ENCODE measurements at places on chromosomes 4 and X.

GRCh38 chr4:72971572-72971971, 97.9 kb downstream of the COX18 start:
- no peak for DNase-seq

DNA sequence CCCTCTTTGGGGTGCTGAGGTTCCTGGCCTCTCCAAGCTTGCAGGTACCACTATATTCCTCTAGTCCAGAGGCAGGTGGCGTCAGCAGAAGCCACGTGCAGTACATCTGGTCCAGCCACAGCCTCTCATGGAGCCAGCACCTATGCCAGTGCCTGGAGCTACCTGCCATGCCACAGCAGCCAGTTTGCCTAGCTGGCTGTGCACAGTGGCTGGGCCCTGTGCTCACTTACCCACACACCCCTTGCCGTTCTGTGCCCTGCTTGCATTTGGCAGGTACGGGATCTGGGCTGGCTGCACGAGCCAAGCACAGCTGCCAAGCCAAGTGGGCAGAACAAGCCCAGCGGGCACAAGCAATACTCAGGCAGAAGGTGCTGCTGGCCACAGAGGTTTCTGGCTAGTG, 601.1 kb downstream of the EPHA5 start:
- no peak for DNase-seq

GRCh38 chr4:21795091-21795490, 153.5 kb downstream of the KCNIP4 start:
- DNase-seq, result no peak

DNA sequence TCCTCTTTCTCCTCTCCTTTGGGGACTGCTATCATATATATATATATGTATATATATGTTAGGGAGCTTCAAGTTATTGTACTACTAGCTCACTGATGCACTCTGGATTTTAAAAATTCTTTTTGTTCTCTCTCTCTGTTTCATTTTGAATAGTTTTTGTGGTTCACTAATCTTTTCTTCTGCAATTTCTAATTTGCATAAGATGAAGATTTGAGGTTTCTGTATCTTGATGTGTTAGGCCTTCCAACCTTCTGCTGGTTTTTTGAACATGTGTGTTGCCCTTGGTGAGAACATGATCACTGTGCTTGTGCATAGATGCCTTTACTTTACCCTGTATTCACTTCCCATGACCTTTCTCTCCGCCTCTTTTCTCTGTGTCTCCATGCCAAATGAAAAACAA, 7.8 kb upstream of the ZNF718 start:
- no peak for DNase-seq

DNA sequence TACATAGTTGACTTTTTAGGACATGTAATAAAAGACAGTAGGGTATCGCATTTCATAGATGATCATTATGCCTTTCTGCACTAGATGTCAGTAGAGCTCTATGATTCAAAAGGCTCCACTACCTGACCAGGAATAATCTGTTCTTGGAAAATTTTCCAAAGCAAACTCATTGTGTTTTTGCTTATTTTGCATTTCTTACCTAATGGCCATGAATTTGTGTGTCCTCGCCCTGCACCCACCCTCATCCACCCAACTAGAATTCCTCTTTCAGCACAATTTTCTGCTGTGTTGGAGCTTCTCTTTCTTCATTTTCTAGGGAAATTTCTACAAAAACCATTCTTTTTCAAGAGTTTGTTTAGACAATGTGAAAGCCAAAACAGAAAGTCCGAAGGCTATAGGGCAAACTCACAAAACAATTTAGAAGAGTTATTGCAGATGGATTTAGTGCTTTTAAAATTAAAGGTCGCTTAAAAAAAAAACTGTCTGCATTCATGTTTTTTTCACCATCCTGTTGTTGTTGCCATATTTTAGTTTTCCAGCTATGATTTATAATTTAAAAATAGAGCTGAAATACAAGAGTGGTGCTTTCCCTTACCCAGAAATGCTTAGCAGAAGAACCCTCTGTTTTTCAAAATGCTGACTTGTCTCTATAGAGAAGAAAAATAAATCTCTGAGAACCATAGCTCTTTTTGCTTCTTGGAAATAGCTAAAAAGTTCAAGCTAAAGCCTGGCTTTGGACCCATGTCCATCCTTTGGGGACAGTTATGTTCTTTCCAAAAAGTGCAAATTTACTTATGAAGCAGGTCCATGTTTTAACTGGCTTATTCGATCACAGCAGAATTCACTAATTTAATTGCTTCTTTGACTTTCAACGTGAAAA, 183.7 kb downstream of the SPATA18 start:
- DNase-seq, result no peak
